NCI-H1417 treated with DMSO at 0.1 percent for 48 hours (cell line): ENCODE measurements at places on chromosomes 6 and 20.

- no peak for DNase-seq
These were observed 56.8 kb upstream of the PHIP start for GRCh38 chr6:79134699-79135474.

- no peak for DNase-seq
These were observed 18.3 kb upstream of the ZBTB2 start for GRCh38 chr6:151409679-151410078.

GRCh38 chr20:11511821-11512220, 405.9 kb upstream of the BTBD3 start:
- DNase-seq: no peak

DNA sequence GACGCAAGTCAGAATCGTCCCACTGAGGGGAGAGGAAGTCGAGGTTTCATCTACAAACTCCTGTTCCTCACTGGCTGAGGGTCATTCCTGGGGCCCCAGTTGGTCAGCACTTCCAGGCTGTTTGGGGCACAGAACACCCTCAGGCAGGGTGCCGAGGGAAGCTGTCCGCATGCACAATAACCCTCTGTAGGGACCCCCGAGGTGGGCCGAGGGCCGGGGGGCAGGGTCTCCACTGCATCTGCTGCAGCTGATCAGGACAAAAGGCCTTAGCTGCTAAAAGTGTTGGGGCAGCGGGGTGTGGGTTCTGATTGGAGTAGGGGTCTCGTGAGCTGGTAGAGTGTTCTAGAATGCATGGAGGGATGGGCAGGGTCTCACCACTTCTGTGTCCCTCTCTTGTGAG, 125.1 kb downstream of the TOX2 start:
- DNase-seq: no peak

DNA sequence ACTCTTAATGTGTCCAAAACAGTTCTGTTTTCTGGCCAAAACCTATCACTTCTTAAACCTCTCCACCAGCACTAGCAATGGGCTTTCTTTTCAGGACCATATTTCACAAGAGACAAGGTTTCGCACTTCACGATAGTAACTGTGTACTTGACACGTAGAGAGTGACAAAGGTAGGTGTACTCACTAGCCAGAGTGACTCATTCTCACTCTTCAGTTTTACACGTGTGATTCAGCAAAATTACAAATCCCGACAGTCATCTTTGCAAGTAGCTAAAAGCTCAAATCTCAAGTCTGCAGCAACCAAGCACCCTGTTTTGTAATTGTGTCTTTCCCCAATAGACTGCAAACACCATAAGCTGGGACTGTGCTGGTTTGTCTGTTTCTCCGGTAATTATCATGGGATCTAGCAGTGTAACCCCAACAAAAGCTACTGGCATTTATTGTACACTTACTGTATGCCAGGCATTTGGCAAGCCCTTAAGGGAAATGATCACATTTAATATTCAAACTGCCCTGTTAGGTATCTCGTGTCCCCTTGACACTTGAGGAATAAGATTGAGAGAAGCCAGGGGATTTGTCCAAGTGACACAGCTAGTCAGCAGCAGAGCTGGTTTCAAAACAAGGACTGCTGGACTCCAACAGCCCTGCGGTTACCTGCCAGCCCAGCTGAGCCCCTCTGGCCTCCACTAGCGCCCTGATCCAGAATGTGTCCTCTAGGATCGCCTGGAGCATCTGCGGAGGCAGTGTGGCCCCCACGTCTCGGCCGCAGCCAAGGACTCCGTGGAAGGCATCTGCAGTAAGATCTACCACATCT, 9.9 kb downstream of the PCIF1 start:
- no peak for DNase-seq

DNA sequence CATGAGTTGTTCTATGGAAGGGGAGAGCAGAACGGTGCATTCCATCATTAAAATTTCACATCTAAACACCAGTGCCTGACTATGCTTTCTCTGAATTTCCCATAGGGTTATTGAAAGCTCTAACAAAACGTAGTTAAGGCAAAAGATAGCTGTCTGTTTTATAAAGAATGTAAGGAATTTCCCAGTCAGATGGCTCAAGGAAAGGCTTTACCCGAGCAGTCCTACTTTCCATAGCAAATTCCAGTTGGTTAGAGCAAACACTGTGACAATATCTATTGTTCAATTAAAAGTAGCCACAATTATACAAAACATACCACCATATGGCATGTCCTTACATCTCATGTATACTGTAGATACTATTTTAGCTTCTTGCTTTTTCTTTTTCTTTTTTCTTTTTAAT, 1059.5 kb upstream of the FLRT3 start:
- DNase-seq: no peak

GRCh38 chr6:105997482-105997881, 88.7 kb upstream of the PRDM1 start:
- no peak for DNase-seq

DNA sequence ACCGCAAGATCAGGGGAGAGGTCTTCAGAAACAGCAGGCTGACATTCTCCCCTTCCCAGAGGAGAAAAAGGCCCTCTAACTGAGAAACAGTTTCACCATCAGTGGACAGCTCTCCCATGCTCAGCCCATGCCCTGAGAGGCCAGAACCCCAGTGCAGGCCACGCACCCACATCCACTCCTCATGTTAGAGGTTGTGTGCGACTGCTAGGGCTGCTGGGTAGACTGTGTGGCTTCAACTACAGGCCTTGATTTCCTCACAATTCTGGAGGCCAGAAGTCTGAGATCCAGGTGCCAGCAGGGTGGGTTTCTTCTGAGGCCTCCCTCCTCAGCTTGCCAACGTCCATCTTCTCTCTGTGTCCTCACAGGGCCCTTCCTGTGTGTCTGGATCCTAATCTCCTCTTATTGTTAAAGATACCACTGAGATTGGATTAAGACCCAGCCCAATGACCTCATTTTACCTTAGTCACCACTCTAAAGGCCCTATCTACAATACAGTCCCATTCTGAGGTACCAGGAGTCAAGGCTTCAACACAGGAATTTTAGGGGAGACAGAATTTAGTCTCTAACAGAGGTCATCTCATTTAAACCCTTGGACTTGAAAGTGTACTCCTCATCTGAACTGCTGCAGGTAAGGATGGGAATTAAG, 67.7 kb upstream of the CD93 start:
- no peak for DNase-seq

- DNase-seq: no peak
These were observed 68.6 kb upstream of the FBXL4 start for GRCh38 chr6:99016355-99016754.

DNA sequence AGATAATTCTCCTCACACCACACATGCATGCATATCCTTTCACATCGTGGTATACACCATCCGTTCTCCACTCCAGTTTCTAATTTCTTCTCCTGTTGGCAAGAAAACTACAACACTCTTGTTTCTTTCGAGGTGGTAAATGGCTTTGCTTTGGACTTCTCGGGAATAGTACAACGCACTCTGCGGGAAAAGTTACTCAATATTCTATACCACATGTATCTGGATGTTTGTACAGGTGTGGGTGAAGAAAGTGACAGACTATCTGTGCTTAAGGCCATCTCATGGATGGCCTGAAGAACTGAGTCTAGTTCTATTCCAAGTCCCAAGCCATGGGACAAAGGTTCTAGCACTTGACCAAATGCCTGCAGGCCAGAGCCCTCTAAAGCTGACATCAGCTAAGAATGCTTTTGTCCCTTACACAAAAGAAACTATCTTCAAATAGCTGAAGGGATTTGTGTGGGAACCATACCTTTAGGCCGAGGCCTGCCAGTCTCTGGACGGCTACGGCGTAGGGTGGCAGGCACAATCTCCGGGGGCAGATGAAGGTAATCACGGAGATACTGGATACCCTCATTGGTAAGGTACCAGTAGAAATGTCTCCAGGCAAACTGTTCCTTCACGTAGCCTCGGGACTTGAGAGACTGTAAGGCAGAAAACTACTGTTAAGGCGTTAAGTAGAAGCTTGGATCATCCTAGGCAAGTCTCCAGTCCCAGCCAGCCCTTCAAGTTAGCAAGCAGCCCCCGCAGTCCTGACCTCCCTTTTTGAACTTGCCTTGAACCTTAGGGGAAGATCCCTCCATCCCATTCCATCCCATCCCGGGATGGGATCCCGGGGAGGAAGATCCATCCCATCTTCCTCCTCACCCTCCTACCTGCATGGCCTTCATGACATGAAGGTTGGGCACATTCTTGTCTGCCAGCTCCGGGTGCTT, 1.4 kb downstream of the RPS10 start:
- no peak for DNase-seq

- no peak for DNase-seq
These were observed 106.4 kb downstream of the RALGAPA2 start for GRCh38 chr20:20606050-20606449.

DNA sequence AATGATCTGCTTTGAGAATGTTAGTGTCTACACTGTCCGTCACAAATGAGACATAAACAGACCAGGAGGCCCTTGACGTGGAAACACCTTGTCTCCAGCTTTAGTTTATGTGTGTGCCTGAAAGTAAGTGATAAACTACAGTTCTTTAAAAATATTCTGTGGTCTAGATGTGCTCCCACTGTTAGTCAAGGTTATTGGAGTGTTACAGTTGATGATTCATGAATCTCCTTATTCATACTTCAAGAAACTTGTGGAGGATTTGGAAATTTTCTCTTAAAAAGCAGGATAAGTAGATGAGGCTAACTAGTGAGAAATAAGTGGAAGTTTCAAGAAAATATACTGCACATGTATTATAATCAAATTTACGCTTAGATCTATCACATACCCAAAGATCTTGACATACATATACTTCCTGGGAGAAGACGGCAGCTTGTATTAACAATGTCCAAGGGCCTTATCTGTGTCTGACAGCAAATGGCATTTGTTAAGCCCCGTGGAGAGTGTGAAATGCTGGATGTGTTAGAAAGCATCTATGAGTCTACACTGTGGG, 90.5 kb upstream of the MBOAT1 start:
- no peak for DNase-seq

GRCh38 chr20:57329608-57330221, at the start of gene SPO11:
Gene SPO11, plus strand, starts transcription at chr20:57329803. Its CDS starts 65 bp downstream, at chr20:57329868.
- no peak for DNase-seq

- no peak for DNase-seq
These were observed 8.9 kb upstream of the ARMH2 start for GRCh38 chr6:24807584-24807983.

GRCh38 chr6:169868458-169868857, 117.0 kb downstream of the ERMARD start:
- no peak for DNase-seq

DNA sequence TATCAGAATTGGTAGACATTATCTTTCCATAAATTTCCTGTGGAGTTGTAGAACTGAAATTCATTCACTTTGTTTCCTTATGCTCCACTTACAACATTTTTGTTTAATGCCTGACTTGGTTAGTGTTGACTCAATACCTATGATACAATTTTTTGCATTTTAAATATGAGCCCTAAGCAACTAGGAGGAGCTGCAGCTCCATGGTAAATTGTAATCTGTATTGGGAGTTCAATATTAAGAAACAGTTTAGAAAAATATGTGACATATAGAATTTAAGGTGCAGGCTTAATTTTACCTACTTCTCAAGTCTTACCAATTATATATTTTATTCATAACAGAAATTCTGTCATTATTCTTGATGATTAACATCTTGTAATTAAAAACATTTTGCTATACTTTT, 868.3 kb downstream of the EYS start:
- DNase-seq: no peak

- DNase-seq: no peak
These were observed 395.3 kb downstream of the MAFB start for GRCh38 chr20:40293740-40294139.

- DNase-seq: no peak
These were observed 8.0 kb upstream of the F13A1 start for GRCh38 chr6:6328451-6328850.

DNA sequence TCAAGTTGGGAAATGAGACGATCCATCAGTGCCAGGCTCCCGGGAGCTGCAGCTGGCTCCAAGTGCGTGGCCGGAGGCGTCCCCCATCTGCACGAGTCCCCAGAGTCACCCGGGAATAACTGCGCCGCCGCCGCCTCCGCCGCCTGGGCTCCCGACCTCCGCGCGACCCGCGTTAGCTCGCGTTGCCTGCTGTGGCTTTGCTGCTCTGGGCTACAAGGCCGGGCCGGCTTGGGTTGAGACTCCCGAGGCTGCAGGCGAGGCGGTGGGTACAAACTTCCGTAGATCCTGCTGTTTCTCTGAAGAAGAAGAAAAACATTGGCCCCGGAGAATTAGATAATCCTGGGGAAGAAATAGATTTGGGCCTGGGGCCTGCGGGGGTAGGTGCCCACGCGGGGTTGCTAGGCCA, 7.4 kb upstream of the LAMP5 start:
- DNase-seq: no peak

GRCh38 chr6:52877168-52877567, 32.3 kb downstream of the GSTA3 start:
- DNase-seq: no peak

GRCh38 chr6:111171577-111172400, 84.5 kb downstream of the SLC16A10 start:
- DNase-seq: no peak

DNA sequence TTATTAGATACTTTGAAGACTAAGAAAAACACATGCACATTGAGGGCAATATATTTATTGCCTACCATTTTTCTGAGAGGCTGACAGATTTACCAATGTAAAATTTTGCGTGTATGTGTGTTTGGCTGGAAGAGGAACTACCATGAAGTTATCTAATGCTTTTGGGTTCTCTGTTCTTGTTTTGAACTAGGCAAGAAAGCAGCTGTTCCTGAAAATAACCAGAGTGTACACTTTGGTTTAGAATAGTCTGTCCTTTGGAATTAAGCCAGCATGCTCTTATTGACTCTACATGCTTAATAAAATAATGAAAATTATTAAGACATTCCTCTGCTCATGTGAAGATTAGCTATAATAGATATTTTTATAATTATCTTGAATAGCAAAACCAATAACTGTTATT, 129.2 kb downstream of the MYB start:
- no peak for DNase-seq

DNA sequence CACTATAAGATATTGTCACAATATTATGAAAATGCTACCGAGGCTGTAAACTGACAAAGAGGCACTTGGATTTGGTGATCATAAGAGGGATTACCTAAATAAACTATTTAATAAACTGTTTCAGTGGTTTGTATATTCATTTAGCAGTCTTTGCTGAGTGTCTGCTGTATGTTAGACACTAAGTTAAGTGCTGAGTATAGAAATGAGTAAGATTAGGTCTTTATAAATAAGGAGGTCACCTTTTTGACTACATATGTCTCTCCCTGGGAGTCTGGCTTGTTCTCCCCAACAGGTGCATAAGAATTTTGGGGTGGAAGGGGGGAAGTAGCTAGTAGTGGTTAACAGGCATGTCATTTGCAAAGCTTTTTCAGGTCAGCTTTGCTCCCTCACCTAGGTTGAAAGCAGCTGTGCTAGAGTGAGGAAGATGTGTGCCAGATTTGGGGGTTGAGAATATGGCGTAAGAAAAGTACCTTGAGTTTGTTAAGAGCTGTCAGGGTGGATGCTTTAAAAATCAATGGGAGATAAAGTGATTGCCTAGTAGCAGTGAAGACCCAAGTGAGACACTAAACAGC, 246.3 kb downstream of the ZFAND3 start:
- no peak for DNase-seq

GRCh38 chr6:77464495-77464867, 1.2 kb upstream of the HTR1B start:
- DNase-seq: no peak

- DNase-seq: no peak
These were observed 10.7 kb upstream of the UQCC2 start for GRCh38 chr6:33722103-33722623.
